C1 segment of cervical spinal cord (tissue), 14 donors: ENCODE measurements at places on chromosomes 5 and 9.

- DNase-seq = no peak
These were observed 64.3 kb downstream of the DMAC1 start for GRCh38 chr9:7735311-7735710.

DNA sequence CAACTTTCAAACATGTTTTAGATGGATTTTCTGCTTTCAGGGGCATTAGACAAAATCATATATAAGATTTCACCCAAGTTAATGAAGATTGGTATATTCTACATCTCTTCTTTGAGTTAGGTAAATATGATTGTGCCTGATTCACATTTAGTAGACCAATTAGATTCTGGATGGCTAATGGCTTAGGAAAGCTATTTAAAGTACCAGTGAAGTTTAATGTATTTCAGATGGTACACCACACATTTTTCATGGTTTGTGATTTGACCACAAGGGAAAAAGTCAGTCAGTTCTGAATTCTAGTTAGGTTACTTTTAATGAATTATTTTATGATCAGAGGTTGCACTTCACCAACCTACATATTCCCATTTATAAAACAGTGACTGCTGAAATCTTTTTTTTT lies 409.7 kb downstream of the ADGRV1 start:
- no peak for DNase-seq

- DNase-seq = no peak
These were observed 218.2 kb downstream of the MAST4 start for GRCh38 chr5:66814146-66814991.

GRCh38 chr5:3729631-3730030 lies 134.0 kb downstream of the IRX1 start:
- no peak for DNase-seq

- peak; percentile 55 for DNase-seq
These were observed 57.5 kb downstream of the SIL1 start for GRCh38 chr5:139140591-139141071.
